Gastrocnemius medialis (tissue), 4 donors: ENCODE measurements at places on chromosomes 2 and 18.

GRCh38 chr2:171342067-171342413, 91.8 kb downstream of the METTL8 start:
- no peak for DNase-seq

DNA sequence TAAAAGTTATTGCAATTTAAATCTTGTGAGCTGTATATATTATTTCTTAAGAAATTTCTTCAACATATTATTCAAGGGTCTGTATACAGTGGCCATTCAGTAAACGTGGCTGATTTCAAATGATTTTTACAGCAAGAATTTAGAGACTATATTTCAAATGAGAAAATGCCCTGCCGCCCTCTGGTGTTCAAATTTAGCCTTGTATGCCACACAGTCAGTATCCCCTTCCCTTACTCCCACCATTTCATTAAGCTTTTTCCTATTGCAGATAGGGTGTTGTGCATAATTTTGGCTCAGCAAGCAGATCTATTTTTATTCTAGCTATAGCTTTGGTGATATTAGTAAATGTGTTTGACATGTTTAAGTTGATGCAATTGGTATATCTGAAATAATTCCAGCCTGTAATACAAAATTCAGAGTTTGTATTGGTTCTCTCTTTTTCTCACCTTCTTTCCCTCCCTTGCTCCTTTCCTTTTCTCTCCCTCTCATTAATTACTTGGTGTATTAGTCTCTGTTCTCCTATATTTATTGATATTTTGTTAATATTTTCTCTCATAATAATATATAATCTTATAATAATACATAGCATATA, 22.8 kb upstream of the SCN7A start:
- DNase-seq, result no peak

DNA sequence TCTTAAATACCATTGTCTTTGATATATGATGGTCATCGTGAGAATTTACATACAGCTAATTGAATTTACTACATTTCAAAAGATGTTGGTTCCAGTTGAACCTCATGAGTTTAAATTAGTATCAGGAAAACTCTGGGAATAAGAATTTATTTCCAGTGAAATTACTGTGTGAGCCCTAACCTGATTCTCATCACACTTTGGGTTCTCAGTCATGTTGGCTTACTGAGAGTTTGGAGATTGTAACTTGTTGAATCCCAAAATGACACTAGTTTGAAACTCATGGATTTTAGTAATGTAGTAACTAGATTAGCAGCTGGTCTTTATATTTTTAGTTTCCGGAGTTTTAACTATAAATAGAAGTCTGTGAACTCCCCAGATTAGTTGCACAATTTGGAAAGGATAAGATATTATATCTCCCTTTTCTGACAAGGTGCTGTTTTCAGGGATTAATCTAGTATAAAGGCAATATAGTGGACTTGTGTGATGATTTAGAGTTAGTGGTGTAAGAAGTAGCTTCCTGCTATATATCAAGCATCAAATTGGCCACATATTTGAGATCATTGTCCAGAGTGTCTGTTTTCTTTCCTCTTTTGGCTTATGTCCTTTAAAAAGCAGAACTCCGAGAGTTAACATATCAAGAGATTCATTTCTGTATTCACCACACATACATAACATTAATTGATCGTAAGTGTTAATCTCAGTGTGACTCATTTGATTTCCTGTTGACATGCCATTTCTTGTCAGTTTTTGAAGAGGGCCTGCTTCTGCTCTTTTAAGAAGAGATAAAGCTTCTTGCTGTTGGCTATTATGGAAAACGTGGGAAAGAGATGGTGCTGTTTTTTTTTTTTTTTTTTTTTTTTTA, 15.7 kb downstream of the NDUFV2 start:
- DNase-seq, result no peak

DNA sequence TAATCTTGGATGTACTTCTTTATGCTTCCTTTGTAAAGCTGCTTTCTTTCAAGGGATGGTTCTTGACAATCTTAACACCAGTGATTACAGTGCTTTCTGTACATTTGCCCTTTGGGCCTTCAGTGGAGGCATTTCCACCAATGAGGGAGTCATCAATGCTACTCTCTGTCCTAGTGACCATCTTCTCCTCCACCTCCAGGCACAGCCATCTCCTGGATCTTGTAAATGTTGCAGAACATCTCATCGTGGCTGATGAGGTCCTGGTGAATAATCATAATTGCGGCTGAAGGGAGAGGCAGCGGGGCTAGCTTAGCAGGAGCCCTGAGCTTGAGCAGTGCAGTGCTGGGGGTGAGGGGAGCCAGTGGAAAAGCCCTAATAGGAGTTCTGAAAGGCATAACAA, 32.5 kb downstream of the IDH1 start:
- DNase-seq, result no peak

- DNase-seq, result no peak
Measured at GRCh38 chr18:13279181-13280069, 60.9 kb downstream of the LDLRAD4 start.
